ENCODE measurements at places on chromosomes 7 and 10. TPM values are rescaled to one million over a fixed set of nuclear protein-coding genes. Genes with fewer than 3 reads are reported as not detected.

GRCh38 chr10:480498-480927 is 209.0 kb downstream of the DIP2C start:
- no peak overlapping the region for H3K27ac ChIP-seq
- DNase-seq: no peak
- peaks cover 17% of the 10 kb centered on the region for H3K36me3 ChIP-seq
- no peak overlapping the region for H3K4me3 ChIP-seq

DNA sequence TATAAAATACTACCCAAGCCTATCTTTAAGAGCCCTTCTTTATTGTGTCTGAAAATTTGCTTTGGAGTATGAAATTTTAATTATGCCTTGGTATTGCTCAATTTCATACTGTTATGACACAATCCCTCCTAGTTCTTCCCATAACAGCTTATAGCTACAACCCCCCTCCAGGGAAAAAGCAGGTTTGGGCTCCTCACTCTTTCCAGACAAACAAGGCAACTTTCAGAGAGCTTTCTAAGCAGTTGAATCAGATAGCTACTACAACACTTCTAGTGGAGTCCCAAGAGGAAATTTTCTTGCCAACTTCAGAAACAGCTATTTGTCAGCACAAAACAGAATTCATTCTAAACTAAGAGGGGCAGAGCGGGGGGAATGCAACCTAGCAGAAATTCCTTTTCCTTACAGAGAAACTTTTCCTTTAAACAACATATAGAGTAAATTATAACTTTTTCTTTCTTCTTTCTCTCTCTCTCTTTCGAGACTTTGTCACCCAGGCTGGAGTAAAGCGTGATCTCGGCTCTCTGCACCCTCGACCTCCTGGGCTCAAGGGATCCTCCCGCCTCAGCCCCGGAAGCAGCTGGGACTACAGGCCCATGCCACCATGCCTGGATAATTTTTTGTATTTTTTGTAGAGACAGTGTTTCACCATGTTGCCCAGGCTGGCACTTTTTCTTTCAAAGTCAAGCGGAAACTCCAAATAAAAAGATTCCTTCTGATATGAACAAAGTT is 26.0 kb upstream of the JMJD1C start:
- no peaks in the 10 kb centered on the region for H3K36me3 ChIP-seq
- H3K27me3 ChIP-seq: no peaks in the 10 kb centered on the region
- H3K4me1 ChIP-seq: peaks cover 7% of the 10 kb centered on the region
- DNase-seq: no peak
- no peak overlapping the region for H3K4me3 ChIP-seq

DNA sequence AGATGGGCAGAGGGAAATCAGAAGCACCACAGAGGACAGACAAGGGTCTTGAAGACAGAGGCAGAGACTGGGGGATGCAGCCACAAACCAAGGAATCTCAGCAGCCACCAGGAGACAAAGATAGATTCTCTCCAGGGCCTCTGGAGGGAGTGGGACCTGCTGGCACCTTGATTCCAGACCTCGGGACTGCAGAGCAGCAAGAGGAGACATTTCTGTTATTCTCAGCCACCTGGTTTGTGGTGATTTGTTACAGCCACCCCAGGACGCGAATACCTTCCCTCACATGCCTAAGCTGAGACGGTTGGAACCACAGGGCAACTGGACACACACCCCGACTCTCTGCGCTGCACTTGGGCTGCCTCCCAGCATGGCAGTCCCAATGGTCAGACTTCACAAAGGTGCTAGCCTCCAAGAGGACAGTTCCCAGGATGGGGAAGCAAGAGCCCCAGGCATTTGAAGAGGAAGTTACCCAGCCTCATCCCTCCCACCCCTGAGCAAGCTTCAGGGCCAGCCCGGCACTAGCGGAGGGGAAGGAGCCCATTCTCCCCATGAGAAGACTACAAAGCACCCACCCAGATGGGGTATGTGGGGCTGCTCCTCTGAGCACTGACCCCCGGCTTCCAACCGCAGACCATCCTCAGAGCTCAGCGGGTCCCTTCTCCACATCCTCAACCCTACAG is 104.6 kb upstream of the INSIG1 start:
- H3K27ac ChIP-seq: peak overlapping the region; percentile 63
- DNase-seq: peak; percentile 44
- H3K27me3 ChIP-seq: peaks cover 8% of the 10 kb centered on the region
- no peak overlapping the region for H3K4me3 ChIP-seq
- peaks cover 18% of the 10 kb centered on the region for H3K36me3 ChIP-seq
- H3K4me1 ChIP-seq: peaks cover 37% of the 10 kb centered on the region

DNA sequence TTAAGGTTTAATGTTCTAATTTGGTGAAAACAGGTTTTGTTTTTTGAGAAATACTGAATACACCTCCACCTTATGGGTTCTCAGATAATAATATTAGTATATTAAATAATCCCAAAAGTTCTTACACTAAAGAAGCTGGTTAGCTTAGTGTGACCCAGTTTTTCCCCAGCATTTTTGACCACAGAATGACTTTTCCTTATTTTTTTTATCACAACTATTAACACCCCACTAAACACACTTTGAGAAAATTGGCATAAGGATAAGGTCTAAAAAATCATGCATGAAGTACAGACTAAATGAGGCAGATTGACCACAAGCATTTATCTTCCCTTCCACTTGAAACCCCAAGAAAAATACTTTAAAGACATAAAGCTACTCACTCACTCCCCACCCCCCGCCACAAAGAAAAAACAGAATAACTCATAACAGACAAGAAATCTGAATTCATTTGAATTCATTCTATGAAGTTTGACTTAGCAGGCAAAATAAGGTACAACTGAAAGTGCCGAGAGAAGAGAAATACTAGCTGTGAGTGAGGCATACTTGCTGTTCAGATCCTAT is 49.7 kb upstream of the WNT16 start:
- peak overlapping the region; percentile 50 for H3K4me3 ChIP-seq
- peak overlapping the region; percentile 5 for H3K27ac ChIP-seq
- peaks cover 11% of the 10 kb centered on the region for H3K27me3 ChIP-seq
- no peak for DNase-seq
- peaks cover 11% of the 10 kb centered on the region for H3K4me1 ChIP-seq

DNA sequence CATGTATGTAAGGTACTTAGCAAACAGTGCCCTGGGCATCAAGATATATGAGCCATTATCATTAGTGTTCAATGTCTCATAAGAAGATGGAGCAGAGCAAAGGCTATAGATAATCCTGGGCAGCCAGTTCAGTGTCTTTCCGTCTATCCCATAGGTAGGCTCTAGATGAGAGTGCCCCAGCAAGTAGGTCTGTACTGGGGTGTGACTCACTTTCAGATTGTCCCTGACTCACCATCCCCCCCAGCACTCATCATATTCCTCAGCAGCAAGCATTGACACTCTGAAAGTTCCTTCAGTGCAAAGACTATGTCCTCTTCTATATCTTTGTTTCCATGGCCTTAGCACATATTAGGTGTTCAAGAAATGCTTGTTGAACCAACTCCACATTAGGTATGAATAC is 20.0 kb upstream of the FAM204A start:
- H3K4me3 ChIP-seq: no peak overlapping the region
- H3K27ac ChIP-seq: no peak overlapping the region
- H3K27me3 ChIP-seq: peaks cover 42% of the 10 kb centered on the region
- no peak for DNase-seq

GRCh38 chr7:7014827-7015595 is 167.3 kb upstream of the C1GALT1 start:
- H3K27ac ChIP-seq: no peak overlapping the region
- no peak overlapping the region for H3K4me3 ChIP-seq
- H3K4me1 ChIP-seq: no peaks in the 10 kb centered on the region
- no peaks in the 10 kb centered on the region for H3K36me3 ChIP-seq

DNA sequence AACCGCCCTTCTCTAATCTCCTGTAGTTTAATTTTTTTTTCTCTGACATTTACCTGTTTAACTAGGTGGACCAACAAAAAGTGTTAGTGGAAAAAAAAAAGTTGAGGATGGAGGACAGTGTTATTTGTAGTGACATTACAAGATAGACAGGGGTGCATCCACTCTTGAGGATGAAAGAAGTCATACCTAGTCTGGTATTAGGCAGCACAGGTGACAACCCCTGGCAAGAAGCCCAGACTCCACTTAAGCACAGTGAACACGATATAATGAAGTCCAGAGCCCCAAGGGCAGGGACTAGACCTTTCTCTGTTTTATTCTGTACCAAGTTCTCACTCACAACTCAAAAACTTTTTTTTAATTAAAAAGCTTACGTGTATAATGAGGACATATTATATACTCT is 268.4 kb downstream of the GPR37 start:
- no peak overlapping the region for H3K27ac ChIP-seq
- H3K4me3 ChIP-seq: no peak overlapping the region
- no peaks in the 10 kb centered on the region for H3K36me3 ChIP-seq
- H3K27me3 ChIP-seq: no peaks in the 10 kb centered on the region
- no peak for DNase-seq

DNA sequence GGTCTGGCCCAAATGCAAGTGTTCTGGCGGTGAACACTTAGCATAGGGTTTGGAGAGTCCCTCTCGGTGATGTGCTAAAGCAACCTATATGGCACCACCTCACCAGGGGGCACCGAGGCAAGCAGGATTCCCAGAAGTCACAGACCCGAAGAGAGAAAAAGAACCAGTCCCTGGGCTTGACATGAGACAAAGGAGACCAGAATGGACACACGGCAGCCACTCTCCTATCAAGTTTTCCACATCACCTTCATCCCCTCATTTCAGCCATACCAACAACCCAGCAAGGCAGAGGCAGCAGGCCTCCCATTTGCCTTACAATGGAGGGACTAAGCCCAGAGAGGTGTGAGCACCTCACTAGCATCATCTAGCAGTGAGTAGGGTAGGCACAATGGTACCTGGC is 19.7 kb downstream of the GPRIN2 start:
- no peaks in the 10 kb centered on the region for H3K36me3 ChIP-seq
- DNase-seq: no peak

GRCh38 chr7:134290286-134290685 is 26.4 kb downstream of the SLC35B4 start:
- no peak for DNase-seq
- H3K27ac ChIP-seq: no peak overlapping the region
- H3K4me3 ChIP-seq: no peak overlapping the region

- no peak for DNase-seq
- no peaks in the 10 kb centered on the region for H3K27me3 ChIP-seq
- peaks cover 52% of the 10 kb centered on the region for H3K4me1 ChIP-seq
Measured at GRCh38 chr10:102652170-102652916, 8.1 kb downstream of the TRIM8 start.

DNA sequence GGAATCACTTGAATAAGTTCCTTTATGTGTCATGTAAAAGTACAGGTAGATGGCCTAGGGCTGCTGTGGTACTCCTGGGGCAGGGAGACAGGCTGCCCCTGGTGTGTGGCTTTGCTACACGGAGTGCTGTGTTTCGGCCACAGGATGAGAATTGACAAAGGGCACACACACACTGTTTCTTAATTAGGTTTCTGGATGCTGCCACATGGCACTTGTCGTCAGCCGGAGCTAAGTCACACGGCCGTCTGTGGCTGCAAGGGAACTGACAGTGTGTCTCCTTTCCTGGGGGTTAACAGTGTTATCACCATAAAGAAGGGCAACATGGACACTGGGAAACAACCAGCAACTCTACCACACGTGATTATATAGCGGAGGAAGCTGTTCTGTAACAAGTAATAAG is 55.7 kb upstream of the CREB5 start:
- no peaks in the 10 kb centered on the region for H3K4me1 ChIP-seq
- DNase-seq: no peak
- no peak overlapping the region for H3K4me3 ChIP-seq

DNA sequence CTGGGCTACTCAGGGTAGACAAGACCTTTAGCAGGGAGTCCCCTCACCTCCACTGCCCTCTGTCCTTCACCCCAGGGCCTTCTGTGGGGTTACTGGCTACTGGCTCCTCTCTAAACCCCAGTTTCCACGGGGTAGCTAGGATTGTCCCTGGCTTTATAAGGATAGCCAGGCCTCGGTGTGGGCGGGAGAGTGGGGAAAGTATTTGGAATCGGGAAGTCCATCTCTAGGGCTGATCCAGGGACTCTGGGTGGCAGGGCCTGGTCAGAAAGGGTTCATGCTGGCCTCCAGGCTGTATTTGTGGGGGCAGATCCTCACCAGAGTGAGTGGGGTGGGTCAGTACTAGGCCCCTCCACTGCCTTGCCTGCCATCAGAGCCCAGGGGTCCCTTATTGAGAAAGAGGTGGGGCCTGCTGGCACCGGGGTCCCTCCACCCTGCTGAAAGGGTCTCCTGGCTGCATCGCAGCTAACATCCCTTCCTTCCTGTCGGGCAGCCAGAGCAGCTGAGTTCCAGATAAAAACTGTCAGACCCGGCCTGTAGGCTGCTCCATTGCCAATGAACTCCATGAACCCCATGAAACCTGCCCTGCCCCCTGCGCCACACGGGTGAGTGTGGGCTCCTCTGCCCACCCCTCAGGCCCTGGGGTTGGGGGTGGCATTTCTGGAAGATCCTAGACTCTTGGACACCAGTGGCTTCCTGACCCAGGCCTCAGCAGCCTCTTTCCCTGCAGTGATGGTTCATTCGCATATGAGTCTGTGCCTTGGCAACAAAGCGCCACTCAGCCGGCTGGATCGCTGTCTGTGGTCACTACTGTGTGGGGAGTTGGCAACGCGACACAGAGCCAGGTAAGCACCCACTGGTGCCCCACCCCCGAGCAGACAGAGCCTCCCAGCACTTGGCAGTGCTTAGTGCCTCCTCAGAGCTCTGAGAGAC is 7.3 kb downstream of the ZMIZ2 start:
- H3K27ac ChIP-seq: no peak overlapping the region
- no peak for DNase-seq
- no peak overlapping the region for H3K4me3 ChIP-seq
- peaks cover 10% of the 10 kb centered on the region for H3K4me1 ChIP-seq

GRCh38 chr7:105596866-105597265 is 15.6 kb upstream of the EFCAB10 start:
- H3K27me3 ChIP-seq: peaks cover 5% of the 10 kb centered on the region
- no peaks in the 10 kb centered on the region for H3K36me3 ChIP-seq
- no peak overlapping the region for H3K27ac ChIP-seq
- H3K4me1 ChIP-seq: no peaks in the 10 kb centered on the region

DNA sequence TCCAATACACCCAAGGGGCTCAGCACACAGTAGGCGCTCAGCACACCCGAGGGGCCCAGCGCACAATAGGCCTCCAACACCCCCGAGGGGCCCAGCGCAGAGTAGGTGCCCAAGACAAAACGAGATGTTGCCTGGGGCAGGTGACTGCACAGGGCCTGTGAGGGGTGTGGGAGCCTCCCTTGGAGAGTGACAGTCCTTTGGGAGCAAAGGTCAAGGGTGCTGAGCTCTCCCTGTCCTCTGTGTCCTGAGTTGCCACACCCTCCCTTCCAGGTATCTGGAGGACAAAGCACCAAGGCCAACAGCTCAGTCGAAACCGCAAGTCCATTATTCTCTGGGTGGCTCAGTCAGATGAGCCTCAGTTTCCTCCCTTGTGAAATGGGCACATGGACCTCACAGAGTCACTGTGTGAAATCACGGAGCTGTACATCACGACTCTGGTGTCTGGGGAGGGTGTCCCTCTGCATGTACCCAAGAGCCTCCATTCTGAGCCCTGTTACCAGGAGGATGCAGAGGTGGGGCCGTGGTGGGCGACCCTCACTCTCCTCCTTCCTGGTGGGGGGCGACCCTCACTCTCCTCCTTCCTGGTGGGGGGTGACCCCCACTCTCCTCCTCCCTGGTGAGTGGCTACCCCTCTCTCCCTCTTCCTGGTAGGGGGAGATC is 81.3 kb downstream of the FOXL3 start:
- no peak overlapping the region for H3K4me3 ChIP-seq
- peaks cover 10% of the 10 kb centered on the region for H3K27me3 ChIP-seq
- H3K27ac ChIP-seq: no peak overlapping the region
- DNase-seq: no peak
- H3K4me1 ChIP-seq: peaks cover 10% of the 10 kb centered on the region

HTR5A gene
- total RNA-seq: not detected

BLNK gene
- 1.0 TPM for total RNA-seq

MYO3A gene
- not detected for total RNA-seq

Data from natural killer cell treated with Interleukin-12 subunit alpha and Interleukin-12 subunit beta and Interleukin-15 and Interleukin-18, amount 100 ng/mL, for 72 hours (primary cell).